HT-29 (cell line): ENCODE measurements at places on chromosomes 2 and 18. TPM values are rescaled to one million over a fixed set of nuclear protein-coding genes. Genes with fewer than 3 reads are reported as not detected.

DNA sequence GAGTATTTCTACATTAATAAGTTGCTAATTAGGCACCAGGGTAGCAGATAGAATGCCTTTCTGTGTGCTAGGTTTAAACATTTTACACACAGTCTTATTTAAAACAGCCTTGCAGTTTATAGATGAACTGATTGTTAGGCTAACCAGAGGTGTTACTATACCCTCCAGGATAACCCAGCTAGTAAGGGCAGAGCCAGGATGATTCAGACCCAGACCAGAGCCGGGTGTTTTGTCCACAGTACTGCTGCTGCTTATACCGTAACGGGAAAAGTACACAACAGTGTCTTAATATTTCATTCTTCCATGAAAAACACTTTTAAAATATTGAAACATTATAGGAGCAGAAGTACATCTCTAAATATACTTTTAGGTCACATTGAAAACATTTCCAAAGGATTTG, 82.7 kb downstream of the MALT1 start:
- no peak for DNase-seq

DNA sequence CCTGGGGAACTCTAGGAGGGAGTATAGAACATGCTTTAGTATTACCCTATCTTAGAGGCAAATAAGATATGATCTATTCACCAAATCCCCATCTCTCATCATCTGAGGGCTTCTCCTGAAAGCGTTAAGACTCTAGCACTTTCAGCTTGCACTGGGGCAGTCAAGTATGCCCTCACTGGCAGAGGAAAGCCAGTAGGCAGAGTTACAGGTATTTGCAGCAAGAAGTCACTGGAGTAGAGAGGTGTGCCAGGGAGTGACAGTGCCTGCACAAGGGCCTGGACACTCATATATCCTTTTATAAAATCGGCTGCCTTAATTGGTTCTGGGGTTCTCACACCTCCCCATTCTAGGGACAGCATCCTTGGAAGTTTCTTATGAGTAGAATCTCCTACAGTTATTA, 31.9 kb upstream of the CCDC85A start:
- no peak for DNase-seq

GRCh38 chr2:176156807-176157498, at the start of gene HOXD3:
HOXD3 (plus strand) TSS chr2:176157307; CDS start chr2:176169115, 11,808 bp downstream.
- no peak for DNase-seq

DNA sequence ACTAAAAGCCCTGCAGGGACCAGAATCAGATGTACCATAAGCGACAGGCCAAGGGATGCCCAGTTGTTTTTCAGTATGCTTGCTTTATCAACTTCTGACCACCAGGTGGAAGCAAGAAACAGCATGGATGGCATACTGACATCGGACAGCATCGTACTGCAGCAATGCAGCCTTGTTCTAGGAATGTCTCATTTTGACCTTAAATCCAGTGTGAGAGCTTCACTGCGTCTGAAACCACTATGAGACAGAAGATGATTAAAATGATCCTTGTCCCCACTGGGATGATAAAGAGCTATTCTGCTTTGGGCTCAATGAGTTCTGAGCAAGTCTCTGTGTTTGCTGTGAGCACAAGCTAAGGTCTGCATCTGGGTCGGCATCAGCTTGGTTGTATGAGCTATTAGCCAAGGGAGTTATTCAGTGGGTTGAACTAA, 54.3 kb downstream of the CDK15 start:
- peak; percentile 72 for DNase-seq

DNA sequence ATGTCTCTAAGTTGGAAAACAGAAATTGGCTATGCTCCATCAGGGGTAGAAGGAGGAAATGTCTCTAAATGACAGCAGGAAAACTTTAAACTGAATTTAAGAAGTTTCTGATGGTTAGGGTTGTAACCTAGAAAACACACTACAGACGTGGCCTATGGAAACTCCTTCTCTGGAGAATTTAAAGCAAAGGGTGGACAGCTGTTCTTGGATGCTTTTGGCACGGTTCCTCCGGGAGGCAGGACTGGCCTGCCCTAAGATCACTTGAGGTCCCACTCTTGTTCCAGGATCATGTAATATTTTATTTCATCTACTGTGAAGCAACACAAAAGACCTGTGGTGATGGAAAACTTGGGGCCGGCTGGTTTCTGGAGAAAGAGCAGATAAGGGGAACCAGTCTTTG, 77.0 kb downstream of the NRP2 start:
- no peak for DNase-seq

DNA sequence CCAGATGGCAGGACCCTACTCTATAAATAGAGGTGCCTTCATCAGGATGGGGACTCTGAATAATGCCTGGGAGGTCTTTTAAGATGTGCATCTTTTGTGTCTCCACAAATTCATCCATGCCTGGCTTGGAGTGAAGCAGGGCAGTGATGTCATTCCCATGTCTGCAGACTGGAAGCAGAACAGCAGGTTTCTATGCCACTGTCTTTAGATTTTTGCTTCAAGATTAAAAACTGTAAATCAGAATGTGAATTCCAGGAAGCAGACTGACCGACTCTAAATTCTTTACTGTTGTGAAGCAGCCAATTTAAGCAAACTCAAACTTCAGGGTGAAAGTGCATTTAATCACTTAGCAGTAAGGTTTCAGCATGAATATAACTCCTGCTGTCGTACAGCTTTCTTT, 159.3 kb downstream of the SCG2 start:
- DNase-seq = no peak

DNA sequence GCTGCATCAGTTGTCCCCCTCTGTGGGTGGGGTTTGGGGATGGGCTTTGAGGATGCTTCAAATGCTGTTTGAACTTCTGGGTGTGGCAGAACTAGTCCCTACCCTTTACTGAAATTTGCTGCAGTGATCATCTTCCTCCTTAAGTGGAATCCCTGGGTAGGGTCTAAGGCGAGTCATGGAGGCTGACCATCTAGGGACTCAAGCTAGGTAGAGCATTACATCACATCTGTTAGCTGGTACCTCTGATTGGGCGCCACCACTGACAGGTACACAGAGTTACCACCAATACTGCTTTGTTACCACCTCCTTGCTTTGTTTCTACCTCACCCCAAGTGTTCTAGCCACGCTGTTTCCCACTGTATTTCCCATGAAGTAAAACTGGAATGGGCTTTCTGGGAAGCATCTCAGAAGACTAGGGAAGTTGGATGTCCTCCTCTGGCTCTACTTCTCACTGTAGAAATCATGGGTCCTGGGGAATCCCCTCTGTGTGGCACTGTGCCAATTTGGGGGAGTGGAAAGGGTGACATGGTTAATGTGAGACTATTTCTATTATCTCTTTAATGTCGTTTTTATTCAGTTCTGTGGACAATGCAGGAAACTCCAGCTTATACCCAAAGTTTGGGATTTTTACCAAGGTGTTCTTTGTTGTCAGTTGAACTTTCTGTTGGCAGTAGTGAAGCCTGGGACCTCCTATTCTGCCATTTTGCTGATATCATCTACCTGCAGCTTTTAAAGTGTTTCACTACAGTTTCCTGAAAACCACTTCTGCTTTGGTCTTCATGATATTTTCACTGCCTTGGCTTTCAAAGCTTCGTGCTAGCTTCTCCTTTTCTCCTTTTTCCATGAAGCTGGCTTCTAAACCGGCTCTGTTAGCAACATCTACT, 14.5 kb upstream of the SULT1C4 start:
- DNase-seq = no peak

- no peak for DNase-seq
These were observed 84.9 kb downstream of the DYSF start for GRCh38 chr2:71538241-71538640.

GRCh38 chr2:230910546-230911177, 14.4 kb downstream of the GPR55 start:
- no peak for DNase-seq

DNA sequence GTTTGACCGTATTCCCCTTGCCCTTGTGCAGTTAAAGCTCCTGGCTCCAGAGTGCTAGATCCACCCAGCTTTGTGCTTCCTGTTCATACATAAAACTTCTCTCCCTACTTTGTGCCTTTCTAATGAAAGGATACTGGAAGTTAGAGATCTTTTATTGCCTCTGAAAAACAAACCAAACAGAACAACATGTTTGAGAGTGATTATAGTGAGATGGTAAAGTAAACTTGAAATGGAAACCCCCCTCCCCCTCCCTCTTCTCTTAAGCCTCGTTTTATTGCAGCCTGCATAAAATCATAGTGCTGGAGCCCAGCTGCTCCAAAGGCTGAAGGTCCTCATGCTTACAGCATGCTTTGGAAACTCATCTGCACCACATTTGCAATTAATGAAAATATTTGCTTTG, 125.1 kb downstream of the TANC1 start:
- peak; percentile 60 for DNase-seq

DNA sequence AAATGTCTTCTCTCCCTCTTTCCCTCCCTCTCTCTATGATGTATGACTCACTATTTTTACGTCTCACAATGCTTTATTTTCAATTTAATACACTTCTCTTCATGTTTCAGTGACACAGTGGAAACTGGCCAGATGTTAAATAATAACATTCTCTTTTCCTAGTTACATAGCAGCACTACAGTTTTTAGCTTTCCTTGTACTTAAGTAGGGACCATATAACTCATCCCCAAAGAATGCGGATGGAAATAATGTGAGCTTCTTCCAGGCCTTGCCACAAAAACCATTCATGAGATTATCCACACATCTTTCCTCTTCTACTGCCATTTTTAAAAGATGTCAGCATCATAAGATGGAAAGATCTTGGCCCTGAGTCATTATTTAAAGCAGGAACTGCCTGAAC, 789.4 kb downstream of the LRP1B start:
- DNase-seq = no peak

DNA sequence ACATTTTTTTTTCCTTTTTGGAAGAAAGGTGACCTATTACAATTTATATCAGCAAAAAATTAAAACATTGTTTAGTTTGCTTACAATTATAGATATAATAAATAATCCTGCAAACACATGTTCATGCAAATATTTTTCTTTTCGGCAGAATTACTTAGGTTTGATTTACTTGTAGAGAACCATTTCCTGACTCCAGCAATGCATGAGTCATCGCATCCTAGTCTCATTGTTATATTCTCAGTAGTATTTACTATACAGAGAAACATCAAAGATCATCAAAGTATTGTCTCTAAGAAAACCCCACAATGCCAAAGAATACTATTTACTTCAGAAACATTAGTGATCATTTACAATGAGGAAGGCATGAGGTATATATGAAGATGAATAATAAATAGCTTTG, 40.4 kb upstream of the MTIF2 start:
- no peak for DNase-seq

- no peak for DNase-seq
These were observed 20.0 kb downstream of the MERTK start for GRCh38 chr2:111918383-111918806.

GRCh38 chr18:2903006-2903405, 56.2 kb downstream of the EMILIN2 start:
- no peak for DNase-seq

DNA sequence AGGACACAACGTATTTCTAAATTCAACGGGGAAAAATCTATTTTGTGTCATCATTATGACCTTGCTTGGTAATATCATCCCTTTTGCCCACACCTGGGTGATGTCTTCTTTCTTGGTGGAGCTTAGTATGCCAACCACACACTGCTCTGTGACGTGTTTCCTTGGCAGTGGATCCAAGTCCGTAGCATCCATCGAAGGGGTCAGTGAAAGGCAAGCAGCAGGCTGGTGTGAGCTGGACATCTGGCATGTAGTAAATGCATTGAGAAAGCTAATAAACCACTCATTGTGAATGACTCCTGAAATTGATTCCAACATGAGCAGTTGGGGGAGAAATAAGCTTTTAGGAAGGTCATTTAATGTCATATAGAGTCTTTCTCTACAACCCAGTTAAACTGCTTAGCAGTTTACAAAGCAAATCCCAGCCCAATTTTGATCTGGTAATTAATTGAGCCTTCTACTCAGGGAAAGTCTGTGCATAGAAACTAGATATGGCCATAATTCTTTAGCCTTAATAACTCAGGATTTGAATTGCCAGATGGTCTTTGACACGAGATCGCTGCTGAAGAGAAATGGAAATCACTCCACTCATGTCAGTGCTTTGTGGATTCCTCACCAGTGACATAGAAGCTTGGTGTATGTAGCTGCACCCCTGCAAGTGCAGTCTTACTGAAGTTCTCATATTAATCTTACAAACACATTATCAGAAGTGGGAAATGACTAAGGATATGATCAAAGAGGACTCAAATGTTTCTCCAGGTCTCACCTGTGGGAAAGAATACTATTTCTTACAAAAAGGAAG, 494.8 kb downstream of the CMPK2 start:
- DNase-seq = no peak

DNA sequence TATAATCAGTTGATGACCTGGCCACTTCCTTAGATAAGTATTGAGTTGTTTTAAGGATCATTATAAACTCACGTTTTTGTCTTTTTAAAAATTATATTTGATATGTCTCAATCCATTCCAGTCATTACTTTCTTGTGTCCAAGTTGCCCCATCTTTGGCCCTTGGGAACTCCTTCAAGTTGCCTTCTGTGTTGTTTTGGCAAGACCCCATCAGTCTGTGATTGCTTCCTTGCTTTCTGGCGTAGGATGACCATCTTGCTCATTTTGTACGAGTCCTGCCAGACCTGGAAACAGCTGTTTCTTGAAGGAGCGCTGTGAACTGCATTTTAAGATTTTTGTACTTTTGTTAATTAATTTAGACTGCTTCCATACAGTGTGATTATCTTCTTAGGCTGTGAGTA, 68.9 kb upstream of the ITM2C start:
- DNase-seq = no peak

DNA sequence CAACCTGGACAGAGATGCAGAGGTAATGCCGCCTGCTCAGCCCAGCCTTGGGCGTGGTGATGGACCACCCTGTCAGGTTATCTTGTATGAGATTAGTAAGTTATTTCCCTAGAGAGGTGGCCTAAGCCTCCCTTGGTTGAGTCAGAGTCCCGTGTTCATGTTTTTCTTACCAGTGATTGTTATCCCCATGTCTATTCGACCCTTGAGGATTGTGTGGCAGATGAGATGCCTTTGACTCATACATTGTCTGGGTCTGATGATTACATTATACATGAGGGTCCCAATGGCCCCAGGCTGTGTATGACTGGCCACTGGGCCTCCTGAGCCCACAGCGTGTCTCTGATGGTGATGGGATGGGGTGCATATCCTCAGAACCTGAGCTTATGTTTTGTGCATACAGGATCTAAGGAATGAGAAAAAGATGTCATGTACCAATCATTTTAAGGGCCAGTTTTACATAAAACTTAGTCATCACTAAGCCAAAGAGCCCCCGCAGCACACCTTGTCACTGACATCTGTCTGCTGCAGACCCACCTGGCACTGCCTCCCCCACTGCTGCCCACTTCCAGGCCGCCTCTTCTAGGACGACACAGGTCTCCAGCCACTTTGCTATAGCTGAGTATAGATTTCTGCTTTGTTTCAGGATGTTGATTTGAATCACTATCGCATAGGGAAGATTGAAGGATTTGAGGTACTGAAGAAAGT, 7.7 kb downstream of the PPP1R7 start:
- no peak for DNase-seq

CFAP53 gene
- not detected in 2 replicates for total RNA-seq

GCG gene
- not detected in 2 replicates for total RNA-seq

PRSS56 gene
- total RNA-seq = not detected in 2 replicates

RGPD3 gene
- total RNA-seq = 0.03 TPM in 1 of 2 replicates, not detected in the other

PAX8 gene
- total RNA-seq = 1.5 and 3.4 TPM in 2 replicates

GRB14 gene
- 15.9 and 20.0 TPM in 2 replicates for total RNA-seq

CDH19 gene
- not detected in 2 replicates for total RNA-seq

ATP5F1A gene
- total RNA-seq = 240 and 262 TPM in 2 replicates

COL4A3 gene
- not detected in 2 replicates for total RNA-seq

TNFAIP6 gene
- total RNA-seq = not detected in 2 replicates
